H1 (cell line): ENCODE measurements at places on chromosomes 4 and X. TPM values are rescaled to one million over a fixed set of nuclear protein-coding genes. Genes with fewer than 3 reads are reported as not detected.

DNA sequence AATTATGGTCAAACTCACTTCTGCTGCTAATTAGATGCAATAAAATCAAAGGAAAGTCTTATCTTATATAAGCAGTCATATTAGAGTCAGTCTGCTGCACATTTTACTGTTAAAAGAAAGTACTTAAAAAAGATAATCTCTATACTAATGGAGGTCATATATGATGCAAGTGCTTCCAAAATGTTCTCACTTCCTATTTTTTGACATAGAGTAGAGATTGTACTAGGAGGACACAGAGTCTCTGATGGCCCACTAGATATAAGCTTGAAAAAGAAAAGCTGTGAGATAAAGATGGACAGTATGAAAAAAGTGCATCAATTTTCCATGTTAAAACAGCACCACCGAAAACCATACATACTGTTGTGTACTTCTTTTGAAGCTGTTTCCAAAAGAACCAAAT, 196.9 kb downstream of the KLHL13 start:
- no peak for DNase-seq
- no peak overlapping the region for H3K4me3 ChIP-seq
- H3K36me3 ChIP-seq = no peaks in the 10 kb centered on the region

- H3K36me3 ChIP-seq = no peaks in the 10 kb centered on the region
- no peak overlapping the region for H3K27ac ChIP-seq
- H3K4me3 ChIP-seq = no peak overlapping the region
- no peaks in the 10 kb centered on the region for H3K4me1 ChIP-seq
Measured at GRCh38 chrX:69718102-69718501, 102.2 kb downstream of the EDA start.

RBMXL3 gene
- not detected in 2 replicates for total RNA-seq

DNA sequence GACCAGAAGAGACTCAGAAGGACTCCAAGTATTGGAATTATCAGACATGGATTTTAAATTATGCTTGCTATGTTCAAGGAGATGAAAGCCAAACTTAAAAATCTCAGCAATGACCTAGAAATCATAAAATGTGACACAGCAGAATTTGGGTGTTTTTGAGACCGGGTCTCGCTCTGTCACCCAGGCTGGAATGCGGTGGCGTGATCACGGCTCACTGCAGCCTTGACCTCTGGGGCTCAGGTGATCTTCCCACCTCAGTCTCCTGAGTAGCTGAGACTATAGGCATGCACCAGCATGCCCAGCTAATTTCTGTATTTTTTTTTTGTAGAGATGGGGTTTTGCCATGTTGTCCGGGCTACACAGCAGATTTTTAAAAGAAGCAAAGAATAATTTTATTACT, 12.7 kb downstream of the TAB3 start:
- no peaks in the 10 kb centered on the region for H3K36me3 ChIP-seq
- H3K4me1 ChIP-seq = no peaks in the 10 kb centered on the region
- H3K4me3 ChIP-seq = no peak overlapping the region
- DNase-seq = no peak
- no peak overlapping the region for H3K27ac ChIP-seq

DNA sequence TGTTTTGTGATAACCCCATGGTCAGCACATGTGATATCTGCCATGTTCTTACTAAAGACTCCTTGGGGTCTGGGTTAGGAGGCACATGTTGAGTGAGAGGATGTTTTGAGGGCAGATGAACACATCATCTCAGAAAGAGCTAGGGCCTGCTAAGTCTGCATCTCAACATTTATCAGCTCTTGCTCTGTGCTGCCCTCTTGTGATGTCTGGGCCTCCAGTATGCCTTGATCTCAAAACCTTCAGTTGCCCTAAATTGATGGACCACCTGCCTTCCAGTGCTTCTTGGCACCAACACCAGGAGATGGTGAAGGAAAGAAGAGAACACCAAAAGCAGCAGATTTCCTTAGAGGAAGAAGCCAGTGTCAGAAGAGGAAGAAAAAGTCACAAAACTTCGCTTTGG, 22.5 kb downstream of the MID1 start:
- H3K27ac ChIP-seq = no peak overlapping the region
- peaks cover 4% of the 10 kb centered on the region for H3K4me1 ChIP-seq

DNA sequence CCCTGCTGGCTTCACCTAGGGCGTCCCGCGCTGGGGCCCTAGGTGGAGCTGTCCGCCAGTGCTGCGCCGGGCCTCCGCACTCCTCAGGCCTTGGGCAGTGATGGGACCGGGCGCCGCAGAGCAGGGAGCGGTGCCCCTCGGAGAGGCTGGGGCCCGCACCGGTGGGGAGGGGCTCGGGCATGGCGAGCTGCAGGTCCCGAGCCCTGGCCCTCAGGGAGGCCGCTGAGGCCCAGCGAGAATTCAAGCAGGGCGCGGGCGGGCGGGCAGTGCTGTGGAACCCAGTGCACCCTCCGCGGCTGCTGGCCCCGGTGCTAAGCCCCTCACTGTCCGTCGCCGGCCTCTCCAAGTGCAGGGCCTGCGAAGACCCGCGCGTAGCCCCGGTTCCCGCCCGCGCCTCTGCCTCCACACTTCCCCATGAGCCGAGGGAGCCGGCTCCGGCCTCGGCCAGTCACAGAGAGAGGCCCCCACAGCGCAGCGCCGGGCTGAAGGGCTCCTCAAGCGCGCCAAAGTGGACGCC, 565.1 kb upstream of the NDST4 start:
- H3K27me3 ChIP-seq = no peaks in the 10 kb centered on the region
- H3K36me3 ChIP-seq = no peaks in the 10 kb centered on the region
- H3K4me1 ChIP-seq = no peaks in the 10 kb centered on the region
- DNase-seq = no peak

USP17L24 gene
- total RNA-seq = not detected in 2 replicates

TBC1D9 gene
- 1.0 and 1.2 TPM in 2 replicates for total RNA-seq

TCEAL9 gene
- total RNA-seq = 36.5 and 36.8 TPM in 2 replicates

GRCh38 chrX:68947882-68948605, 119.2 kb downstream of the EFNB1 start:
- no peaks in the 10 kb centered on the region for H3K36me3 ChIP-seq
- H3K27me3 ChIP-seq = no peaks in the 10 kb centered on the region
- DNase-seq = no peak
- no peaks in the 10 kb centered on the region for H3K4me1 ChIP-seq

GRCh38 chr4:23734000-23734399, 155.8 kb downstream of the PPARGC1A start:
- no peak overlapping the region for H3K27ac ChIP-seq
- no peak for DNase-seq
- no peaks in the 10 kb centered on the region for H3K27me3 ChIP-seq
- no peaks in the 10 kb centered on the region for H3K36me3 ChIP-seq

GRCh38 chr4:155640751-155641150, 25.9 kb upstream of the GUCY1A1 start:
- no peaks in the 10 kb centered on the region for H3K4me1 ChIP-seq
- DNase-seq = no peak
- no peaks in the 10 kb centered on the region for H3K27me3 ChIP-seq
- H3K4me3 ChIP-seq = no peak overlapping the region

GAGE13 gene
- total RNA-seq = not detected in 2 replicates

GRCh38 chr4:30056016-30056766, 664.0 kb upstream of the PCDH7 start:
- H3K27ac ChIP-seq = no peak overlapping the region
- H3K36me3 ChIP-seq = no peaks in the 10 kb centered on the region
- H3K27me3 ChIP-seq = no peaks in the 10 kb centered on the region
- H3K4me3 ChIP-seq = no peak overlapping the region
- H3K4me1 ChIP-seq = no peaks in the 10 kb centered on the region

TMEM31 gene
- not detected in 2 replicates for total RNA-seq

DNA sequence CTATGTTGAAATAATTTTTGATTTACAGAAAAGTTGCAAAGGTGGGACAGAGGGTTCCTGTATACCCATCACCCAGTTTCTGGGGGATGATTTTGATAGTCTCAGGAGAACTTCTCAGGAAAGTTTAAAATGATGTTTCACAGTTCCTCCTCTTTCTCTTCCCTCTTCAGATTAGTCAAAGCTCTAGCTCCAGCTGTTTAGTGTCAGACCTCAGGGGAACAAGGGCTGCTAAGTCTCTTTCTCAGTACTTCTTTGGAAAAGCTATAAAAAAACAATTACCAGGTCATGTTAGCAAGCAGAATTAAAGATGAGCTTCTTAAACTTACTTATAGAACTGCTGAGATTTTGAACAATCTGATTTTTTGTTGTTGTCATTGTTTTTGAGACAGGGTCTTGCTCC, 12.2 kb downstream of the IL13RA1 start:
- no peak overlapping the region for H3K4me3 ChIP-seq
- no peak for DNase-seq
- H3K36me3 ChIP-seq = no peaks in the 10 kb centered on the region
- no peaks in the 10 kb centered on the region for H3K27me3 ChIP-seq
- H3K27ac ChIP-seq = no peak overlapping the region
- no peaks in the 10 kb centered on the region for H3K4me1 ChIP-seq

DNA sequence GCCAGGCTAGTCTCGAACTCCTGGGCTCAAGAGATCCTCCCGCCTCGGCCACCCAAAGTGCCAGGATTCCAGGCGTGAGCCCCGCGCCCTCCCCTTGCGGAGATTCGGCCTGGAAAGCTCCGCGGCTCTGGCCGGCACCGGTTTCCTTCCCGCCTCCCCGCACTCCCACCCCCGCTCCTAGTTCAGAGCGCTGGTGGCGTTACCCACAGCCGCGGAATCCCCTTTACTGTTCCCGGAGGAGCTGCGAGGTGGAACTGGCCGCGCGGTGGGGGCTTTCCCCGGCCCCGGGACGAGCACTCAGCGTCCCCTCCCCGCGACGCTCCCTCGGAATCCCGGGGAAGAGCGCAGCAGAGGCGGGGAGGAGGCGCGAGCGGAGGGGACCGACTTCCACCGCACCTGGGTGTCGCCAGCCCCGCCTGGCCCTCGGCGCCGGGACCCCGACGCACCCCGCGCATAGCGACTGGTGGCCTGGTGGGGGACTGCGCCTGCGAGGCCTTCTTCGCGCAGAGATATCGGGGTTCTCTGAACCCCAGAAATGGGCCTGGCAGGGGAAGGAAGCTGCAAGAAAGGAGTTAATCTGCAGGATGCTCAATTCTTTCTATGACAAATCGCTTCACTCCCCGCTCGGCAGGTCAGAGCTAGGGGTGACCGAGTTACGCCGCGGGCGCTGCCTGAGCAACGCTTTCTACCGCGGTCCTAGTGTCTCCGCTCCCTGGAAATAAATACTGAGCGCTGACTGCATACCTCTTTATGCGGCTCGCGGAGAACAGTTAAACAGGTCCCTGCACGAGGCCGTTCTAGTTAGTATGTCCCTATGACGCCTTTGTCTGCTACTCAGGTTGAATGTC, 14.6 kb upstream of the SLC25A4 start:
- H3K27me3 ChIP-seq = peaks cover 21% of the 10 kb centered on the region
- peak overlapping the region; percentile 47 for H3K4me3 ChIP-seq
- no peak for DNase-seq
- no peaks in the 10 kb centered on the region for H3K36me3 ChIP-seq
- peaks cover 4% of the 10 kb centered on the region; the same call in 1 of the 2 replicates for H3K4me1 ChIP-seq

TACR3 gene
- total RNA-seq = 2.3 and 3.0 TPM in 2 replicates

CYTL1 gene
- total RNA-seq = 8.1 and 9.8 TPM in 2 replicates

SUPT20HL1 gene
- not detected in 2 replicates for total RNA-seq

- no peaks in the 10 kb centered on the region for H3K4me1 ChIP-seq
- H3K27ac ChIP-seq = no peak overlapping the region
- H3K4me3 ChIP-seq = no peak overlapping the region
- DNase-seq = no peak
- H3K36me3 ChIP-seq = no peaks in the 10 kb centered on the region
Measured at GRCh38 chrX:131988236-131988635, 34.9 kb upstream of the STK26 start.

DNA sequence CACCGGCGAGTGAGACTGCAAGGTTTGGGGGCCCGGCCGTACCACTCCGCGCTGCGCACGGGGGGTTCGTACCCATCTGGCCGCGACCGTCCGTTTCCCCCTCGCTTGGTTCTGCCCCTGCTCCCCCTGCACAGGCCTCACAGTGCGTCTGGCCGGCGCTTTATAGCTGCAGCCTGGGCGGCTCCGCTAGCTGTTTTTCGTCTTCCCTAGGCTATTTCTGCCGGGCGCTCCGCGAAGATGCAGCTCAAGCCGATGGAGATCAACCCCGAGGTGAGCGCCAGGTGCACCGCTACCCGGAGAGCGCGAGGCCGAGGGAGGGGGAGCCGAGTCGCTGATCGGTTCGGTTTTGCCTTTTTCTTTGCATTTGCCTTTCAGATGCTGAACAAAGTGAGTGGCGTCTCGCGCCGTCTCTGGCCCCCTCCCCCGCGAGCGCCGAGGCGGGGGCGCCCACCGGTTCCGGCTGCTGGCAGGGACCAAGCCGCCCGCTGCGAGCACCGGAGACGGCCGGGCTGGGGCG, at the start of gene UCHL1:
TSS of gene UCHL1 (plus strand) at position 189 of the 517 bp plus-strand sequence. CDS start at position 238, 49 bp downstream.
- peak; percentile 93 for DNase-seq
- no peaks in the 10 kb centered on the region for H3K27me3 ChIP-seq
- peaks cover 8% of the 10 kb centered on the region for H3K4me1 ChIP-seq
- peak within 1 kb of the TSS; percentile 93 for H3K4me3 ChIP-seq
- H3K27ac ChIP-seq = peak within 1 kb of the TSS; percentile 89

- no peaks in the 10 kb centered on the region for H3K27me3 ChIP-seq
- no peak overlapping the region for H3K4me3 ChIP-seq
- no peak for DNase-seq
Measured at GRCh38 chr4:54802336-54802735, 144.6 kb downstream of the KIT start.

- H3K27ac ChIP-seq = no peak overlapping the region; the same call in 1 of the 2 replicates
- peaks cover 12% of the 10 kb centered on the region for H3K4me1 ChIP-seq
- no peak for DNase-seq
- H3K4me3 ChIP-seq = peak overlapping the region; percentile 99
Measured at GRCh38 chr4:1721666-1722550, 587 bp downstream of the TACC3 start.

- H3K4me3 ChIP-seq = no peak overlapping the region
- no peaks in the 10 kb centered on the region for H3K4me1 ChIP-seq
- no peak overlapping the region for H3K27ac ChIP-seq
- no peaks in the 10 kb centered on the region for H3K27me3 ChIP-seq
- H3K36me3 ChIP-seq = no peaks in the 10 kb centered on the region
- DNase-seq = no peak
Measured at GRCh38 chrX:96650023-96650422, 34.6 kb upstream of the DIAPH2 start.

CENPVL1 gene
- total RNA-seq = 2.9 and 3.2 TPM in 2 replicates

DNA sequence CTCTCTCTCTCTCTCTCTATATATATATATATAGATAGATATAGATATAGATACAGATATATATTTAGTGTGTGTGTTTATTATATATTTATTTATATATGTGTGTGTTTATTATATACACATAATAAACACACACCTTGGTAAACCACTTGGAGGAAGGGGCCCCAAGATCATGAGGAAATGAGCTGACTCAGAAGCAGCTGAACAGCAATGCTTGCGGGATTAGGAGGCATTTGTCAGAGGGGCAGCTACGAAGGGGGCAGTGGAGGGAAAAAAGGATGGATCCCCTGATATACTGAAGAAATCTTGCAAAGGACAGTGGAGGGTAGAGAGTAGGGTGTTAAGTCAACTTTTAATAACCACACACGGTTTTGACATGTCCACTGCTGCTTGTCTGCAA, 120.0 kb upstream of the SORBS2 start:
- no peaks in the 10 kb centered on the region for H3K36me3 ChIP-seq
- H3K27me3 ChIP-seq = no peaks in the 10 kb centered on the region; the same call in 1 of the 2 replicates
- no peak overlapping the region for H3K27ac ChIP-seq
- no peak for DNase-seq
- peaks cover 5% of the 10 kb centered on the region for H3K4me1 ChIP-seq
- H3K4me3 ChIP-seq = no peak overlapping the region

- no peaks in the 10 kb centered on the region for H3K36me3 ChIP-seq
- no peak for DNase-seq
- no peaks in the 10 kb centered on the region for H3K27me3 ChIP-seq
- H3K4me3 ChIP-seq = no peak overlapping the region
- H3K27ac ChIP-seq = no peak overlapping the region
- peaks cover 2% of the 10 kb centered on the region; the same call in 1 of the 2 replicates for H3K4me1 ChIP-seq
Measured at GRCh38 chrX:132497432-132497831, 8.6 kb upstream of the MBNL3 start.

SH2D1A gene
- not detected in 2 replicates for total RNA-seq
